SHP77 treated with DMSO at 0.1 percent for 48 hours (cell line): ENCODE measurements at places on chromosomes 4 and X.

DNA sequence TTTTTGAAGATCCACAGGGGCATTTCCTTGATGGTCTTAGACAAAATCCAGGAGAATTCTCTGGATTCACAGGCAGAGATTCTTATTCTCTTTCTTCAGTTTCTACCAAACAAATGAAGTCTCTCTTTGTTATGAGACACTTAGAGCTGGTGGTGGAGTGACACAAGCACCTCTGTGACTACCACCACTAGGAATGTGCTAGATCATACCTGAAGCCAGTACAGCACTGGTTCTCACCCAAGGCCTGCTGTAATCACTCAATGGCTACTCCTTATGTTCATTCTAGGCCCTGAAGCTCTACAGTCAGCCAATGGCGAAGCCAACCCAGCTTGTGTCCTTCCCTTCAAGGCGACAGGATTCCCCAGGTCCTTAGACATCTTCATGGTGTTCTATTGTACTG is 482.3 kb downstream of the TRAM1L1 start:
- no peak for DNase-seq

- peak; percentile 46 for DNase-seq
Measured at GRCh38 chr4:74934016-74934831, 1.3 kb downstream of the PARM1 start.

- no peak for DNase-seq
Measured at GRCh38 chr4:17511051-17511450, 839 bp downstream of the QDPR start.

DNA sequence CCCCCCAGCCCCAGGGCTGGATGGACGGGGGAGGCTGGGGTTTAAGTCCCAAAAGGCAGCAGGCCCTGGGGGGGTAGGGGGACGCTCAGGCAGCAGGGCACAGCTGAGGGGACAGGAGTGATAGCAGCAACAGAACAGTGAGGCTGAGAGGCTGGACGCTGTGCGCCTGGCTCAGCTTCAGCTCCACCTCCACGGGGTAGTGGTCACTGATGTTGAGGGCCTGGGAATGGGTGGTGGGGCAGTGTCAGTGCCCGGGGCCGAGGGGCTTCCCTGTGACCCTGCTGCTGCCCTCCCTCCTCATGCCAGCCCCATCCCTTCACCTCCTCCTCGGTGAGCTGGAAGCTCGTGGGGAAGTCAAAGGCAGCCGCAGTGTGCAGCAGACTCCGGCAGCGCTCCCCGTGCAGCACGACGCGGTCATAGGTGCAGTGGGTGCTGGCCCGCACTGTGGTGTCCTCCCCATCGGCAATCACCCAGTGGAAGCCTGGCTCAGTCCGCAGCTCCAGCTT is 4.5 kb downstream of the RPL10 start:
- DNase-seq, result no peak

- DNase-seq, result no peak
Measured at GRCh38 chrX:133849676-133850075, 135.7 kb downstream of the GPC3 start.
